ENCODE measurements at places on chromosomes 1 and 21.

GRCh38 chr21:46183910-46184624 lies at the start of gene SPATC1L:
TSS of gene SPATC1L (minus strand) at chr21:46184459. CDS start at chr21:46182816, 1,643 bp downstream.
- peak; percentile 51 for DNase-seq

DNA sequence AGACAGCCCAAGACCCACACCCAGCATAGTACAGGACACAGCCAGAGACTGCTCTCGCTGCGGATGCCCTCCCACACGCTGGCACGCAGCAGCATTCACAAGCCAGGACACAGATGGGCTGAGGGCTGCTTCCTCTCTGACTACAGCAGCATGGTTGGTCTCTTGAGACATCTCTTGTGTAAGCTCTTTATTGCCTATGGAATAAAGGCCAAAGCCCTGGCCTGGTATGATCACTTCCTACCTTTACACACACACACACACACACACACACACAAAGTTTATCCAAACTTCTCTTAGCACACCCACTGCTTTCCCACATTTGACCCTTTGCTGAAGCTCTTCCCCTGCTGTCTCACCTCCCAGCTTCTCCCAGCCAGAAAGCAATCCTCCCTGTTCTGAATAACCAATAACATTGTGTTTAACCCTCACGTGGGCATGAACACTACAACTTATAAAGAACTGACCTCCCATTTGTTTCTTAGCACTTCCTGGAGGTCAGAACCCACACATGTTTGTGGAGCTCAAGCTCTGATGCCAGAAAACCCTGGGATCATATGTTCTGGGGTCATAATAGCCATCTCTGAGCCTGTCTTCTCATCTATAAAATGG lies 1.2 kb upstream of the LUZP1 start:
- peak; percentile 53 for DNase-seq

GRCh38 chr1:29698033-29698432 lies 461.7 kb downstream of the PTPRU start:
- peak; percentile 40 for DNase-seq

DNA sequence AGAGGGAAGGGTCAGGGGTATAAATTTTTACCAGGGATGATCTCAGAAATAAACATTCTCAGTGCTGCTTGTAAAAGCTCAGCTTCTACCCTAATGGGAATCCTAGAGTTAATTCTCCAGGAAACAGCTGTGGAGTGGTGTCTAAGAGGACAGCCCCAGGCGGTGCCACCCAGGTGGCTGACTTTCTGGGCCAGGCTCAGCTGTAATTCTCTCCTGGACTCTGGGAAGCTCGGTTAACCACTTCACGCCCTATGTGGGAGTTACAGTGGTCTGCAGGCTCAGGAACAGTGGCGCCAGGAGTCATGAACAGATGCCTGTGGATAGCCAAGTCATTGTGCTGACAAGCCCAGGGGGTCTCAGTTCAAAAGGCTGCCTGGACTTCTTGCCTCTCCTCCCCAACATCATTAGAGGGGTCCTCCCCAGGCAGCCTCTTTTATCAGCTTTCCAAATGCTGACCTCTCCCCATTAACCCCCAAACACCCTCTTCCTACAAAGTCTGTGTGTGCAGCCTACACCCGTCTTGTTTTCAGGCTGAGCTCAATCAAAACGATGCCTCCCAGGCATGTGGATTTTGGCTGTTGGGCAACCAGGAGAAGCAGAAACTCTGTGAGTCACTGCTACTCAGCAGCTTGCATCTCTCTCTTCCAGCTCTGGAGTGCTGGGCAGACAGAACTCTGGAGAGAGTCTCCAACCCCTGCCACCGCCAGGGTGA lies 1.2 kb downstream of the HHIPL2 start:
- peak; percentile 49 for DNase-seq

GRCh38 chr1:207822602-207823451 lies 71.0 kb downstream of the CD46 start:
- DNase-seq: no peak

- no peak for DNase-seq
Measured at GRCh38 chr1:222010306-222010705, 268.4 kb upstream of the DUSP10 start.

DNA sequence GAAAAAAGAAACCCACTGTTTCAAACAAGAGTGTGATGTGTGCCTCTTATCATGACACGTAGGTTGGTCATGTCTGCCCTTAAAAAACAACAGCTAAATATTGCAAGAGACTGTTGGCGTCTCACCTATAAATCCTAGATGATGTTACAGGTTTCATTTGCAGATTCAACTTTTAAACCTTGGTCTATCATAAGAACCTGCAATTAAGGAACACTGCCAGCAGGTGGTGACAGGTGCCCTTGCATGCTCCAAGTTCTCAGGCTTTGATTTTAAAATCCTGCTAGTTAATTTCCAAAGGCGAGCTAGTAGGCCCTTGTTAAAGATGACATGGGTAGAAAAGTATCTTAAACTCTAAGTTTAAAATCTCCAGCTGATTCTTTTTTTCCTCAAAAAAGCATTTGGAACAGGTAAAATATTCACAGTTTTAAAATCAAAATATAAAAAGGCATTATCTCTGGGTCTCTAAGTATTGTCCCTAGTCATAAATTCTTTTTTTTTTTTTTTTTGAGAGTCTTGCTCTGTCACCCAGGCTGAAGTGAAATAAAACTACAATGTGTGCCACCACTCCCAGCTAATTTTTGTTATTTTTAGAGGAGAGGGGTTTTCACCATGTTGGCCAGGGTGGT lies 39.1 kb downstream of the CLSTN1 start:
- DNase-seq: peak; percentile 6

DNA sequence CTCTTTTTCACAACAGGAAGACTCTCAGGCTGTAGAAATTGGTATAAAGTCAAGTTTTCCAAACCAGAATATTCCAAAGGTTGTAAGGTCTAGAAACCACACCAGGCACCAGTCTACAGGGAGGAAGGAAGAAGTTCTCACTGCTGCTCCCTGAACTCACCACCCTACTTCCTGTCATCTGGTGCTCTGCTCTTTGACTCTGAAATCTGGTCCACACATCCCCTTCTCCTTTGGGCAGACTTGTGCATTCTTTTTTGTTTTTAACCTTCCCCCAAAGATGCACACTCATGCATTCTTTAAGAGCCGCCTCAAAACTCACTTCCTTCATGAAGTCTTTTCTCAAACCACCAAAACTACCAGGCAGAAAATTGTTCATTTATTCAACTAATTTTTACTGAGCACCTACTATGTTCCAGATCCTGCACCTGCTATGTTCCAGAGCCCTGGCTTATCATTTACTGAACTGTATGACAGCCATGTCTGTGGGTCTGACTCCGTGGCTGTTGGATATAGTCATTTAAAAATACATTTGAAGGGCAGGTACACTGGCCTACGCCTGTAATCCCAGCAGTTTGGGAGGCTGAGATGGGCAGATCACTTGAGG lies 30.1 kb upstream of the EPS15 start:
- no peak for DNase-seq
